Epithelial cell of prostate (primary cell): ENCODE measurements at places on chromosomes 4 and X.

DNA sequence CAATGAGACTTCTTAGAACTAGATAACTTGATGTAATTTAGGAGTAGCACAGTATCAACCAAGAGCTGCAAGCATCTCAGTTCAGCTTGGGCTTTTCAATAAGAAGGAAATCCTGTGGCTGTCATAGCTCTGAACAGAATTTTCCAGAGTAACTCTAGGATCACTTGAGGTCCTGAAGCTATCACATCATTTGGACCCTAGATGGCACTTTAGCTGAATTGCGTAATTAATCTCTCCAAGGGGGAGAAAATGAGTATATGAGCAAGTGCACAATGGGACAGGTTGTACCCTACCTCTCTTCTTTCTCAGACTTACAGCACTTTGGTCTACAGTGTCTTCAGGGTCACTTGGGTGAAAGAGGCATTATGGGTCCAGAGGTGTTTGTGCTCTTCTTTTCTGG is 45.2 kb downstream of the SLC4A4 start:
- no peak for DNase-seq

DNA sequence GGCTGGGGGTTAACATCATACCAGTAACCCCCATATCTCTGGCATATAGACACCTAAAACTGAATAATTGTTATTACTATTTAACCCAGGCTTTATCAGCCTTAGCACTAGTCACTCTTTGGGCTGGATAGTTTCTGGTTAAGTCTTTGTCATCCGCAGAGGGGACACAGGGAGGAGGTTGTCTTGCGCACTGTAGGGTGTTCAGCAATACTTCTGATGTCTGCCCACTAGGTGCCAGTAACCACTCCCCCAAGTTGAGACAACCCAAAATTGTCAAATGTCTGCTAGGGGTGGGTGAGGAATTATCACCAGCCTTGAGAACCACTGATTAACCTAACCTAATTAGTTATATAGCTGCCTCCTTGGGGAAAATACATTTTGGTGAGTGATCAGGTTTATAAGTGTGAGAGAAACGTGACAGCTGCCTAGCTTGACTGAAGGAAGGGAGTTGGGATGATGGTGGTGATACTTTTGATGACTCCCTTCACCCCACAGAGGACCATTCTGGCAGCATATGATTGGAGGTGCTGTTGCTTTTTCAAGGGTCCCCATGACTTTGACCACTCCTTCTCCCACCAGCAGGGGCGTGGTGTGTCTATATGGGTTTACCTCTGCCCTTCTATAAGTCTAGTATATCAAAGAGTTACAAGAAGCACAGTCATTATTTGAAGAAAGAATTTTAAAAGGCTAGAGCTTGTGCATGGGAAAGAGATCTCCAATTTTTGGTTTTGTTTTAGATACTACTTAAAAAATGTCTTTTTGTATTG is 140.9 kb downstream of the STIM2 start:
- no peak for DNase-seq

GRCh38 chrX:42188730-42189129 is 265.4 kb upstream of the CASK start:
- no peak for DNase-seq

DNA sequence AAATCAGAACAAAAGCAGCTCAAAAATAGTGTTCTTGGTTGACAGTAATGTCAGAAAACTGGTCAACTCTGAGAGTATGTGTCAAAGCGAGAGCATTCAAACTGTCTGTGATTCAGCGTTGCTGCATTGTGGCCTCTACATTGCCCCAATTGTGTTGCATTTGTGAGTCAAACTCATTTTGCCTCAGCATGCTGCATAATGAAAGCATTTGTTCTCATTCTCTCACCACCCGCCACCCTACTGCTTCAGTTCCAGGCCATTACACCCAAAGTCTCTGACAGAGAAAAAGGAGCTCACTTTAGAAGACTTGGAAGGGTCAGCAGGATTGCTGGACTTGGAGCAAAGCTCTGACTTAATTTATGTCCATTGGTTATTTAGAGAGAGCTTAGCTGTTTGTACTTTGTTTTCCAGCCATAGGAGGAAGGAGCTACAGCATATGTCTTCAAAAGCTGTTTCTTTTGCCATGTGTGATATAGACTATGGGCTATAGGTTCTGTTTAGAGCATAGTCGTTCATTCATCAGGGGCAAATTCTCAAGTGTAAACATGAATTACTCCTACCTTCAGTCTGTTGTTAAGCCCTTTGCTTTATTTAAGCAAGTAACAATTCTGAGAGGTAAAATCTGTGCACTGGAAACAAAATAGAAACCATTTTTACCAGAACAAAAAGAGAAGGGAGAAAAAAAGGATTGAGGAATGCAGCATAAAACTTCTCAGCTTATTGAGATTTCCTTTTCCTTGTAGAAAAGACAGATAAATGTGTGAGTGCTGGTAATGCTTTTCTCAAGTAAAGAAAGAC is 153.4 kb upstream of the ANK2 start:
- peak; percentile 20 for DNase-seq

DNA sequence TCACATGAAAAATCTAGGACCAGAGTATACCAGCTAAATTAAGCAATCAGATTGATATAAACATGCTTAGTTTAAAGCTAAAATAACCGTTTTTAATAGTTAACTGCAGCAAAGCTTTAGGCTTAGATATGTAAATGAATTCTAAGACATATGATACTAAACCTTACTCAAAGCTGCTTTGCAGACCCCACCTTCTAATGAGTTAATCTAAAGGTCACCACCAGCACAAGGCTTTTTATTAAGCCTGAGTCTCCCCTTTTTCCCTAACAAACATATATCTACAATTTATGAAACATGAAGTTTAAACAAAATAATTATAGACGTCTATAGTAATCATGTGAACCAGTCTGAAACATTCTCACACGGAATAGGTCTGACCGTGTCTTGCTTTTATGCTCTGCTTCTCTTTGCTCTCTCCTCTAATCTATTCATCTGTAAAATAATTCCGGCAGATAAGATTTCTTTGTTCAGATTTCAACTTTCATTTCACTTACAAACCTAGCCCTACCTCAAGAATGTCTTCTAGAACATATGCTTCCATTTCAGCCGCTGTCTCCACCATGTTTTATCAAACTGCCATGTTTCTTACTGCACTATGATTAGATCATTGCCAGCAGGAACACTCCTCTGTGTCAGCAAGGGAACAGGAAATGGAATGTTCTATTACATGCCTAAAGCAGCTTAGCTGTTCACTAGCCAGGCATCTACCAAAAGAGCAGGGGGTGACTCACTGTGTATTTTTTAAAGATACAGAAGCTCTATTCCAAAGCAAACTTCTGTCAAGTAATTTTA is 35.9 kb downstream of the ANKRD17 start:
- DNase-seq = peak; percentile 81

DNA sequence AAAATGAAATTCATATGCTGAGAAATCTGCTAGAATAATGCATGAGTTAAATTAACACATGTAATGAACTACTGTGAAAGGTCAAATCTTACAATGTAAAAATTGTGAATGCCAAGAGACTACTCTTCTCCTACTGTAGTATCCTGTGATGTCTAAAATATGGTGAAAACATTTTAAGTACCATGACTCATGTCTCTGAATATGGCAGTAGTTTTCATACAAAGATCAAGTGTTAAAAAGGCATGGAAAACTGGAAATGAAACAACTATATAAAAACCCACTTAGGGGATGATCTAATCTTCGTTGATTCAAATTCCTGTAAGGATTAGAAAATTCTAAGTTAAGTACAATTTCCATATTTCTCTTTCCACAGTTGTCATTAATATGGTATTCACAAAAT is 221.3 kb downstream of the PPP3CA start:
- DNase-seq = no peak

DNA sequence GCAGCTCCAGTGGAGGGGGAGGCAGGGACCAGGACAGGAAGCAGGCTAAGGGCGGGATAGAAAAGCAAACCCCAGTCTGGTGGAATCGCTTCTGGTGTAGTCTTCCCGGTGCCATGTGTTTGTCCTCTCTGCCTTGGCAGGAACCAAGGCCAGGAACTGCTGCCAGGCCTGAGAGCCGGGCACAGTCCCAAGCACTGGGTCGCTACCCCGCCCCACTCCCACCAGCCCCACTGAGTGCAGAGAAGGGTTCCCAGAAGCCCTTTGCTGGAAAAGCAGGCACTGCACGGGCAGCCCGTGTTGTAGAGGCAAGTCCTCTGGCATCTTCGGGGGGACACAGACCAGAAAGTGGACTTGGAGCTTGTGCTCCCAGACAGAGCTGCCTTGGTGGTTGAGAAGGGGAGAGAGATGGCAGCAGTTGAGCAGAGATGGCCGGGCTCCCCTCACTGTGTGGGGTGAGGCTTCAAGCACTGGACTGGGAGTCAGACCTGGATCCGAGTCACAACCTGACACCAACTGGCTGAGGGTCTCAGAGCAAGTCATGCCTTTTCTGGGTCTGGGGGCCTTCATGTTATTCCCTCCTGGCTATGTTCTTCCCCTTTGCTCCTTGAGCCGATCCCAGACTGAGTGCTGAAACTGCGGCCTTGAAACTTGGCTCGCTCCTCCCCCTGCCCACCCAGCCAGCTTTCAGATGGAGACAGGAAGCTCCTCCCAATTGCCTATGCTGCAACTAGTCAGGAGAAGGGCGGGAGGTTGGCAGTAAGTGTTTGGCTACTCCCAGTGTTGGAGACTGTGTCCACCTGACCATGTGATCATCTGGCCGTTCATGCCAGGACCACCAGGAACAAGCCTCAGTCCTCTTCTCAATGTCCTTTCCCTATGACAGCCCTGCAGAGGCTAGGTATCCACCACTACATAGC is 59.7 kb upstream of the MTM1 start:
- DNase-seq = no peak

GRCh38 chrX:46770817-46771163 is 11.9 kb upstream of the SLC9A7 start:
- DNase-seq = peak; percentile 58
